ENCODE measurements at places on chromosomes 2 and 18. TPM values are rescaled to one million over a fixed set of nuclear protein-coding genes. Genes with fewer than 3 reads are reported as not detected.

DNA sequence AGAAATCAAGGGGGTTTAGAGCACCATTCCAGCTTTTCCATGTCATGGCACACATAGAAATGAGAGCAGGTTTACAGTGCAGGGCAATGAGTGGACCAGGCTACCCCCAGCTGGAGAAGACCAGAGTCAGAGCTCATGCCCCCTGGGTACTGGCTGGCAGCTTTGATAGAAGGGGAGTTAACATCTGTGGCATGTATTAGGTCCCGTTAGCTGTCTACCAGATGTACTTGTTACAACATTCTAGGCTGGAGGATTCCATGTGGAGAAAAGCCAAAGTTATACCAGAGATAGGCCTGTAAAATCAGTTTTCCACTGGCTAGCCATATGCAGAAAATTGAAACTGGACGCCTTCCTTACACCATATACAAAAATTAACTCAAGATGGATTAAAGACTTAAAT, 109.2 kb downstream of the CCDC85A start:
- DNase-seq = no peak

DNA sequence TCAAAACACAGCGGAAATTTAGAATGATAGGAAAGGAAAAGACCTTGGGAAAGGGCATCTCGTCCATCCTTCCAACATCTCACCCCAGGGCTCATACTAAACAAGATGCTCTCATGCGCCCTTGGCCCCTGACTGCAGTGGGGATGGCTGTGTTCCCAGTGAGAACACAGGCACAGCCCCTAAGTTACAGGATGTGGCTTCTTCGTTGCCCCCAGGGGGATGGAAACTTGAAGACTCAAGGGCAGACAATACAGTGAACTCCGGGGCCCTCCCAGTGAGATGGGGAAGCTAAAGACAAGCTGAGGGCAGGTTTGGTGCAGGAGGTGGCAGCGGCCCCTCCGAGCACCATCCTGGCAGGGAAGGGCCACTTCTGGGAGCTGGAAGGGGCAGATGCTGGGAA, 139.7 kb downstream of the INO80D start:
- no peak for DNase-seq

GRCh38 chr18:22643731-22644130, 226.0 kb upstream of the CTAGE1 start:
- DNase-seq = no peak

GRCh38 chr2:230737791-230738226, 25.2 kb downstream of the CAB39 start:
- no peak for DNase-seq

DNA sequence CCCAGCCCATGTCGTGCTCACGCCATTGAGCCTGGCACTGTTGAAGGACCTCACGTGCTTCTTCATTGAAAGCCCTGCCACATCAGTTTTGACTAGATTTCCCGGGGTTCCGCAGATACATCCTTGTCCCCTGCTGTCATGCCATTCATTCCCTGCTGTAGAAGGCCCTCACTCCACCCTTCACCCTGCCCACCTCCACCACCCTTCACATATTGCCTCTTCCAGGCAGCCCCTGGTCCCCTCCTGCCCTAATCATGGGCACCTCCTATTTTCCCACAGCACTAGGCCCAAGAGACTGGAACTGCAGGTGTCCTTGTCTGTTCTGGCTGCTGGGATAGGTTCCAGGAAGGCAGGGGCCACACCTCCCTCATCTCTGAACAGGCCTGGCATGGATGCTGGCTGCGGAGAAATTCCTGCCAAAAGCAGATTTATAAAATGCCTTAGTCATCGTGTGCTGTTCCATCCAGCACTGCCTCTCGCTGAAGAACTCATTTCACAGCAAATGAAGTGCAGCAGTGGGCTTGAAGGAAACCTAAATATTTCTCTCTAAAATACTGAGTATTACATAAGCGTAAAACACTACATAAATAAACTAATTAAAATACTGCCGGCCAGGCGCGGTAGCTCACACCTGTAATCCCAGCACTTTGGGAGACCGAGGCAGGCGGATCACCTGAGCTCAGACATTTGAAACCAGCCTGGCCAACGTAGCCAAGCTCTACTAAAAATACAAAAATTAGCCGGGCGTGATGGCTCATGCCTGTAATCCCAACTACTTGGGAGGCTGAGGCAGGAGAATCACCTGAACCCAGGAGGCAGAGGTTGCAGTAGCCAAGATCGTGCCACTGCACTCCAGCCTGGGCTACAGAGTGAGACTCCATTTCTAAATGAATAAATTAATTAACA, 38.4 kb downstream of the EIF4E2 start:
- no peak for DNase-seq

ALPI gene
- not detected for total RNA-seq

PTRHD1 gene
- total RNA-seq = 42.5 TPM

DNA sequence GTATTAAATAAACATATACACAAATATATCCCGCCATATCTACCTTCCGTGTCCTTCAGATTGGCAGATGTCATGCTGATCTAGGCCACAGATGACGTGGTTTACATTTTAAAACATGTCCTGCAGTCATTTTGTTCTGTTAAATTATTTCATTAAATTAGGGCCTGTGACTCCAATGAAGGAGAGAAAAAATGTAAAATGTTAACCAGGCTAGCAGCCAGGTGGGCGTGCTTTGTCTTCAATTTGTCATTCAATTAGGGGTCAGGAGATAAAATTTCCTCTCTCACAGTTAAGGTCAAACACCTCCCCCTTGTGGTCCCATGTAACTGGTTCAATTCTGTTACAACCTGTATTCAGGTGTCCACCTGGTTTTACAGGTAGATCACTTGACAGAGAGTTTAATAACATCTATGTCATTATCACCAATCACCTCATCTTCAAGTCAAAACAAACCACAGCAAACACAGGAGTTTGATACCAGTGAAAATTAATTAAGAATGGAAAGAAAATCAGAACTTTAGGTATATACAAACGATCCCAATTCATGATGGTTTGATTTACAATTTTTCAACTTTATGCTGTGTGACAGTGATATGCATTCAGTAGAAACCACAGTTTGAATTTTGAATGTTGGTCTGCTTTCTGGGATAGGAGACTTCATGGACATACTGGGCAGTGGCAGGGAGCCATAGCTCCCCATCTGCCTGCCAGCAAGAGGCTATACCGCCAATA, 339.4 kb downstream of the CMPK2 start:
- DNase-seq = no peak

- no peak for DNase-seq
Observed at GRCh38 chr2:64982311-64982857, 6.8 kb upstream of the SLC1A4 start.

- no peak for DNase-seq
Observed at GRCh38 chr2:99974682-99975375, 167.6 kb downstream of the AFF3 start.

GRCh38 chr2:199997296-199997695, 41.9 kb downstream of the MAIP1 start:
- DNase-seq = no peak

GKN1 gene
- total RNA-seq = not detected

DNA sequence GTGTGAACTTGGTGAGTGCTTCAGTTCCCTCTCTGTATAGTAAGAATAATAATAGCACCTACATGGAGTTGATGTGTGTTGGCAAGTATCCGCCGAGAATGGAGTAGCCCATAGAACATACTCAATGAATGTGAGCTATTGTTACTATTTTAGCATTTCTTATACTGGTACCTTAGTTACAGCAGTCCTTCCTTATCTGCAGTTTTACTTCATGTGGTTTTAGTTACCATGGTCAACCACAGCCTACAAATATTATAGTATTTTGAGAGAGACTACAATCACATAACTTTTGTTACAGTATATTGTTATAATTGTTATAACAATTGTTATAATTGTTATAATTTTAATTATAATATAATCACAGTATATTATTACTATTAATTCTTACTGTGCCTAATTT, 152.5 kb upstream of the RASGRP3 start:
- DNase-seq = no peak

DNA sequence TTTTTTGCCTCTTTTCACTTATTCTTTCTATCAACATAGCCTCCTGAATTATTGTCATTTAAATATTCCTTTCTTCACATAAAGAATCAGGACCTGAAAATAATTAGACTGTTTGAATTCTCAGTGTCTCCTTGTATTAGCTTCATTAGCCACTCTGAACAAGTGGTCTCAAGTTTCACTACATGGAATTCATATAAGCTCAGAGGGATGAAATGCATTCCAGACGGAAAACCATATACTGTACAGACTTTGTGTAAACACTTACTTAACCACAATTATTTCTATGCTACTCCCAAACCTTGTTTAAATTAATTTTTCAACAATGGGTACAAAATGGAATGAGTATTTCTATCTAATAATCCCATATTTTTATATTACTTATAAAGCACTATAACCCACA, 53.4 kb downstream of the CHN1 start:
- DNase-seq = no peak

EEF1B2 gene
- 452 TPM for total RNA-seq

TLK1 gene
- 12.0 TPM for total RNA-seq

- no peak for DNase-seq
Observed at GRCh38 chr2:140383781-140384180, 1603.6 kb upstream of the NXPH2 start.

DNA sequence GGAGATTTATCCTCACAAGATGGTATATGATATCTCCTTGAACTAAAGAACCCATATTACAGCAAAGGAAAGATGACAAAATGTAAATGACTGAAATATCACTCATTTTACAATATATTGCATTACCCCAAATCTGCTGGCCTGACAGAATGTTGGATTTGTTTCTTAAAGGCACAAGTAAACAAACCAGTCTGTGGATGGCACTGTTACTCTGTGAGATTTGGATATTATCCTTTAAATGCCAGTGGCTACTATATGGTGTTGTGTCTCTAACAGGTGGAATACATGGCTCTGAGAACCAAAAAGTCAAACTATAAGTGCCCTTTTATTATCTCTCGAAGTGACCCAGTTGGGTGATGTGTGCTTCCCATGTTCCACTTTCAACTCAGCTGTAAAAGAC, 125.7 kb downstream of the PDE1A start:
- DNase-seq = no peak

- DNase-seq = no peak
Observed at GRCh38 chr2:127659408-127660290, 13.7 kb downstream of the GPR17 start.

UPP2 gene
- total RNA-seq = not detected

DNA sequence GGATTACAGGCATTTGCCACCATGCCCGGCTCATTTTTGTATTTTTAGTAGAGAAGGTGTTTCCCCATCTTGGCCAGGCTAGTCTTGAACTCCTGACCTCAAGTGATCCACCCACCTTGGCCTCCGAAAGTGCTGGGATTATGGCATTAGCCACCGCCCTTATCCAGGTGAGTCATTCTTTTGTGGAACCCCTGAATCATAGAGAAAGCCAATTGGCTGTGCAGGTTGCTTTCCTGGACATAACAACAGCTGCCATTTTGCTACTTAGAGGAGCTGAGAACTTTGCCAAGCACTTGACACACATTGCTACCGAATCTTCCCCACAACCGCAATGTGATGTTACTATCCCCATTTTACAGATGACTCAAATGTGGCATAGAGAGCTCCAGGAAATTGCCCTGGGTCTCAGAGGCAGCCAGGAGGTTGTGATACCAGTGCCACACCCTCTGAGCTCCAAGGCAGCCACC, 36.0 kb downstream of the SETBP1 start:
- no peak for DNase-seq

CXCR4 gene
- 33.6 TPM for total RNA-seq

DNA sequence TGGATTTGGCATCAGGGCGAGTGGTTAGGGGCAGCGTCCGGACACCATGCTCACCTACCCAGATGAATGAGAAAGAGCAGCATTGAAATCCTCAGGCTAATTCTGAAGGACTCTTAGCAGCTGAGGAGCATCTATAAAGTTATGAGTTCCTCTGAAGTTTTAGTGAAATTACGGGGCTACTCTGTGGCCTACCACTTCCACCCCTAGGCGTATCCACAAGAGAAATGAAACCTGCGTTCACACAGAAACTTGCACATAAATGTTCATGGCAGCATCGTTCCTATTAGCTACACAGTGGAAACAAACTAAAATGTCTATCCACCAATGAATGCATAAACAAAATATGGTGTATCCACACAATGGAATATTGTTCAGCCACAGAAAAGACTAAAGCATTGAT, 98.0 kb downstream of the GBX2 start:
- no peak for DNase-seq

DNA sequence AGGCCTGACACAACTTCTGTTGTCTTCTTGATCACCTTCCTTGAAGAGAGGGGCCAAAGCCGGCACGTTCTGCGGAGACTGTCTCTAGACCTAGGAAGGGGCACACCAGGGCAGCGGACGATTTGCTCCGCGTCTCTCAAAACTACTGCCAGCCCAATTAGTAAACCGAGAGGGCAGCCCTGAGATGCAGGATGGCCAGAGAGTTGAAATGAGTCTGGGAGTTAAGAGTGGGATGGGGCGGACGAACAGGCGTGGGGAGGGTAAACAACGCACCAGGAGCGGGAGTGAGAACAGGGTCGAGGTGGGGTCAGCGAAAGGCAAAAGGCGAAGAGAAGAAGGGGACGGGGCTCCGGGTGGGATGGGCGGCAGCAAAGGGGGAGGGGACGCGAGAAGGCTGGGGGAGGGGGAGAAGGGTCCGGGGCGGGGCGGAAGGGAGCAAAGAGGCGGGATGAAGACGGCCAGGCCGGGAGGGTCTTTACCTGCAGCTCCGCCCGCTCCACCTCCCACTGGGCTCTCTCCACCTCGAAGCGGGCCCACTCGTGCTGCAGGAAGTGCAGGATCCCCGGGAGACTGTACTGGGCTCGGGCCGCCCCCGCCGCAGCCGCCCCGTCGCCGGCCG, 476 bp downstream of the STRN start:
- no peak for DNase-seq

- DNase-seq = no peak
Observed at GRCh38 chr2:217371781-217372213, 511.9 kb upstream of the TNP1 start.

DNA sequence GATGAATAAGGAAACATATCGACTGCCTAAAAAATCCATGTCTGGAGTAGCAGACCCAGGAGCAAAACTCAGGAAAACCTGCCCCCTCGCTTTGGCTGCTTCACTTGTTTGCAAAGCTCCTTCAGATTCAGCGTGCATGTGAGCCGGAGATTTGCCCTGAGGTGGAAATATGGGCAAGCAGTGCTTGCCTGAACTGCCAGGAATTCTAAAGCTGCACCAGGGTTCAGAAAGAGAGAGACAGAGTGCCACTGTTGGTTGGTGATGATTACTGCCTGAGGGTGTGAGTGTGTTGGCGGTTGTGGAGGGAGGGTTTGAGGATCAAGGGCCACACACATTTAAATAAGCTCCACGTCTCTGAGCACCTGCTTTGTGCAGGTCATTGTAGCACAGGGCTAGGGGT, 139.6 kb upstream of the RGPD4 start:
- no peak for DNase-seq

IL36A gene
- total RNA-seq = not detected

STEAP3 gene
- total RNA-seq = 7.2 TPM

DNA sequence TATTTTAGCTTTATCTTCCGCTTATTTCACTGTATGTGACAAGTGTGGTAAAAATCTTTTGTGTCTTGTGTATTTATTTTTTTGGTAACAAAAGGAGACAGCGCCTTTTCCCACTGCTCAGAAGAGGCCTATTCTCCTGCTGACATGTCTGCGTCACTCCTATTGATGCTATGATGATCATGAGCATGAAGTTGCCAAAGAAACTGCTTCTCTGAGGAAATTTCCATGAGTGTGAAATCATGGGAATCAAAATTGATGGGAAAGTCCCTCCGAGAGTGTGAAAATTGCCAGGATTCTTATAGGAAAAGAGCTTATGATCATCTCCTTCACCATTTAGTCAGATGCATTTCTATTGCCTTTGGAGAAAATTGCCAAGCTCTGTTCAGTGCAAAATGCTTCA, 36.5 kb upstream of the DARS1 start:
- no peak for DNase-seq

All from lung microvascular endothelial cell (primary cell).